ENCODE measurements at places on chromosomes 16 and 17. TPM values are rescaled to one million over a fixed set of nuclear protein-coding genes. Genes with fewer than 3 reads are reported as not detected.

Gene SSTR5
- 0.20 TPM for total RNA-seq

Gene TBC1D3B
- 3.5 TPM for total RNA-seq

Gene FBXW10B
- total RNA-seq, result 2.1 TPM

Gene ATAD5
- total RNA-seq, result 4.6 TPM

Gene ABCC3
- total RNA-seq, result 97.9 TPM

Gene SLX1B
- 72.8 TPM for total RNA-seq

Gene HS3ST2
- not detected for total RNA-seq

Gene HOXB6
- total RNA-seq, result 3.3 TPM

Gene TBC1D3L
- 11.1 TPM for total RNA-seq

Gene TP53TG3C
- total RNA-seq, result not detected

Gene CSH2
- total RNA-seq, result not detected

Gene NPW
- total RNA-seq, result 1.0 TPM

Gene IQCK
- total RNA-seq, result 10.6 TPM

Gene DCAKD
- total RNA-seq, result 18.3 TPM

Gene ADAD2
- not detected for total RNA-seq

Gene TMIGD1
- total RNA-seq, result not detected

Gene CD300LB
- total RNA-seq, result not detected

Gene PLLP
- total RNA-seq, result 1.0 TPM

Gene TCAP
- total RNA-seq, result 1.1 TPM

Gene KRTAP4-3
- total RNA-seq, result not detected

Gene C1QTNF8
- not detected for total RNA-seq

Gene CRYM
- total RNA-seq, result 2.1 TPM

Gene C16orf54
- not detected for total RNA-seq

Gene ZFPM1
- 6.7 TPM for total RNA-seq

Gene NOTUM
- not detected for total RNA-seq

Gene HOXB7
- 37.7 TPM for total RNA-seq

Measured in A549 treated with ZK216348 at 1 μM for 4 hours (cell line).